ENCODE measurements at places on chromosomes 6 and 20.

DNA sequence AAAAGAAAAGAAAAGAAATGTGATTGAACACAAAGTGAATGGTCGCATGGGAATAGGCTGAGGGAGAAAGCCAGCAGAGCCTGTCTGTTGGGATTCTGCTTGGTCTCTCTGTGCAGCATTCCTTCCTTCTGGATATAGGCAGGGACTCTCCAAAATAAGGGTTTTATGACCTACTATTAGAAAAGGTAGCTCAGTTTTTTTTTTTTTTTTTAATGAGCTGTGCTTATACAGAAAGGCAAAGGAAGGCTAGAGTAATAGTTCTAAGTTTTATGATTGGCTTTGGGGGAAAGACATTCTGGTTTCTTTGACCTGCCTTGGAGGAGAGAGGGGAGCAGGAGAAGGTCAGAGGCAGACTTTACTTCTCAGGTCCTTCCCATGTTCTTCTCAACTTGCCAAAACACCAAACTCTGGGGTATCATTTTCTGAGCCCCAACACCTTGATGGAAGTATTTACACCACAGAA lies 18.8 kb upstream of the IER3 start:
- DNase-seq: no peak

DNA sequence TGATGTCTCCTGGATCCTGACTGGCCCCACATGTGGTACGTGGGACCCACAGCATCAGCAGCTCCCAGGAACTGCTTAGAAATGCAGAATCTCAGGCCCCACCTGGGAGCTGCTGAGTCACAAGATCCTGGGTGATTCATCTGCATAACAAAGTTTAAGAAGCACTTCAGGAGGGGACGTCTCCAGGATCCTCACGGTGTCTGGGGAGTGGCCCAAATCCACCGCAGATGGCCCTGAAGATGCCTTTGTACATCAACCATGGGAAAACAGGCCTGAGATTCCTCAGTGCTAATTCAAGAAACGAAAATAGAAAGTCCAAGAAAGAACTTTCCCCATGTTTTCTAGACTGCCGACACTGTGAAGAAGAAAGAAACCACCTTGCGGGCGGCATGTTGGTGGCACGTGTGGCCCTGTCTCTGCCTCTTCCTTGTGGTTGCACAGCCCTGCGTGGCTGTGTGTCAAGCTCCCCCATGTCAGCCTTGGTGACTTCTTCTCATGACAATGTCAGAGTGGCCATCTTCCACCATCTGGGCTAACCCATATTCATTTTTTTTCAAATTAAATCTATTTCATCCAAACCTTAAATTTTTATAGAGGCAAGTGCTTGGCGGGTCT lies 26.1 kb downstream of the RRBP1 start:
- no peak for DNase-seq

GRCh38 chr6:42118162-42119001 lies 24.0 kb downstream of the C6orf132 start:
- no peak for DNase-seq

DNA sequence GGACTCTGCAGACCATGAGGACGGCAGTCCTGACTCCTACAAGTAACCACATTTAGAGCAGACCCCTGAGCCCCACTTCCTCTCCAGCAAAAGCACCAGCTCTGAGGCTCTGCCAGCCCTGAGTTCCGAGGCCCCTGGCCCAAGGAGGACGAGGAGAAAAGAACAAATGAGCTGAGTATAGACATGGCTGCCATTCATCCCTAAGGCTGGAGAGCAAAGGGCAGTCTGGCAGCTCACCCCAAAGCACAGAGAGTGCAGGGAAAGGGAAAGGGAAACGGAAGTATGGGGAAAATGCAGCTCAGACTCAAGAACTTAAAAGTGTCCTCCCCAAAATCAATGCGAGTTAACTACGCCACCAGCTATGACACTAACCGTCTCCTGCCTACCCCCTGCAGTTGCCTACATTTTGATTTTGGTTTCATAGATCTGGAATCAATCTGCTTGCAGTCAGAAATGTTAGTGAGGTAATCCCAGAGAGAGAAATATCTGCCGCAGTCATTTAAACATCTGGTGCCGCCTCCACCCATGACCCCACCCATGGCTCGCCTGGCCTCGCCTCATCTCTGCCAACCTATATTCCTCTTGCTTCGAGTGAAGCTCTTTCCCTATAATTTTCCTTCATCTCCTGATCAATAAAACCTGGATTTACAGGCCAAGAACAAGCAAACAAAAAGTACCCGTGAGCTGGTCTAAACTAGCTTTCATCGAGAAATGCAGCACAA lies 49.6 kb upstream of the AFDN start:
- DNase-seq: no peak

DNA sequence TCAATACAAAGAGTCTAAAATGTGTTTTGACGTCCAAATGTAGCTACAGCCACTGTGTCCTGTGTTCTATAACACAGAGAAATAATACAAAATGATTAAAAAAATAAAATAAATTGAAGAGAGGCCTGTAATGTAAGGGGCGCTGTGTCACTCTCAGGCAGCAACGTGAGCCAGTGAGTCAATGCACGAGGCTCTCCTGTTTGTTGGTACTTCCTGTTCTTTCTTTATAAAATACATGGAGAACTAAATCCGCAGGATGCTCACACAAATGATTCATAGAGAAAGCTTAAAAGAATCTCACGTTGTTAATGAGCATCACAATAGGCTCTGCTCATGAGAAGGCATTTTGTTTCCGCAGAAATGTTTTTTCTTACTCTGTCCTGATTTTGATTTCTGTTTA lies 635.0 kb upstream of the AGPAT4 start:
- DNase-seq: no peak

DNA sequence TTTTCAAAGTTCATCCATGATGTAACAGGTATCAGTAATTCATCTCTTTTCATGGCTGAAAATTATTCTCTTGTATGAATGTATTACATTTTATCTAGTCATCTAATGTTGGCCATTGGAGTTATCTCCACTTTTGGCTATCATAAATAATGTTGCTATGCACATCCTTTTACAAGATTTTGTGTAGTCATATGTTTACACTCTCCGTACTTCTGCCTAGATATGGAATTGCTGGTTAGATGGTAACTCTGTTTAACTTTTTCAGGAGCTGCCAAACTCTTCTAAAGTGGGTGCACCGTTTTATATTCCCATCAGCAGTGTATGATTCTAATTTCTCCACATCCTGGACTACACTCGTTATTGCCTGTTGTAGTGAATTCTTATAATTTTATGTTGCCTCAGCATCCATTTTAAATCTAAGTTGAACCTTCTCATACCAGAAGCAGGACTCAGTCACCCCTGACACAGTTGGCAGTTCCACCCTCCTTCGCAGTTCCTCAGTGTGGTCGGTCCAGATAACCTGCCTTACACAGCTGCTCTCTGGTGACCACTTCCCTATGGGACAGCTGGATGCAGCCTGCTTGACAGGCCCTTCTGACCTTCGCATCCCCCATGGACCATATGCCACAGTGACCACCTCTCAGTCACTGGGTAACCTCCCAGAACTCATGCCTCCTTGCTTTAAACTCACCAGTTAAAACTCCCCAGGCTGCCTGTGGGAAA lies 33.9 kb downstream of the KIZ start:
- DNase-seq: no peak

DNA sequence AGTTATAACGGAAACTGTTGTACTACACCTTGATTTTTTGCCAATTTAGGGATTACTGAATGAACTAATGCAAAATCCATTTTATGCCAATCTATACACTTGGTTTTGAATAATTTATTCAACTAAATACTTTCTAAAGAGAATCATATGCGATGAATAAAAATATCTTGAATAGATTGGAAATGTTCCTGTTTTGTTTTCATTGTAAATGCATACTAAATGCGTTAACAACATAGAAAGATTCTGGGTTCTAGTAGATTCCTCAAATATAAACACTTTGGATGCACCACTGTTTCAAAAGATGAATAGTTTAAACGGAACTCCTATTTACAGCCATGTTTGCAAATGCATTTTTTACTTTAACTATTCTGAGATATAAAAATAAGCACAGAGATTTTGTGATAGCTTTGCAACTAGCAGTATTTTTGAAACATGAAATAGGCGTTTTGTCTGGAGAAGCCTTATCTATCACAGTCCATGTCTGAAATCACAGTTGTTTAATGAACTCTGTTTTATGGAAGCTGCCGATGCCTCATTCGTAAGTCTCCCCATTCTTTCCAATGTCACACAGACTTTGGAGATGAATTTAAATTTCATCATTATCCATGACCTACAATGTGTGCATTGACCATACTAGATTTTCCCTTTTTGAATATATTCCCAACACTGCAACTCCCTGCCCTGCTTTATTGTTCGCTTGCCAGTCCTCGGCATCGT lies 277.7 kb upstream of the QKI start:
- DNase-seq: no peak

GRCh38 chr6:164763788-164764187 lies 545.6 kb downstream of the C6orf118 start:
- no peak for DNase-seq

- DNase-seq: no peak
These were observed 193.4 kb downstream of the WDR27 start for GRCh38 chr6:169508452-169508851.

- no peak for DNase-seq
These were observed 59.6 kb upstream of the DDR1 start for GRCh38 chr6:30824698-30825097.

- no peak for DNase-seq
These were observed 50.6 kb upstream of the GGTLC1 start for GRCh38 chr20:24039196-24039595.

- DNase-seq: no peak
These were observed 20.1 kb downstream of the FAM50B start for GRCh38 chr6:3869284-3869631.

DNA sequence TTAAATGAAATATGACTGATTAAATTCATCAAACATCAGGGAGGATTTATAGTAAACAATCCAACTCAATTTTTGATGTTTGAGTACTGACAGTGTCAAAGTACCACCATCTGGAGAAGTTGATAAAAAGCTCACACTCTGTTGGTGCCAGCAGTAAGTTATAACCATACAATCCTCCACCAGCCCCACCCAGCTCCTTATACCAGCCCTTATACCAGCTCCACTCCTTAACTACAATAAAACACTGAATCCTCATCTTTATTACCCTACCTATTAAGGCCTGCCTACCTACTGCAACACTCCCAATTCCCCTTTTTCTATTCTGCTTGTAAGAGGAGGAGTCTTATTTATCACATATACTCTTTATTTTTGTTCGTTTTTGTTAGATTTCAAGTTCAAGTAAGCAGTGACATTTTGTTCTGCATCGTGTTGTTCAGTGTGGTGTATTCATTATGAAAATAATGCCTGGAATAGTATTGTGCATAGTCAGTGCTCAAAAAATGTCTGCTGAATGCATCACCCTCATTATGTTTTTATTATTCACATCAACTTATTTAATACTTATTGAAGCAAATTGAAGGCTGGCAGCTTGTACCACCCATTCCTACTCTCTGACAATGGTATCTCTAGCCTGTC lies 954.7 kb upstream of the ADGRB3 start:
- no peak for DNase-seq

DNA sequence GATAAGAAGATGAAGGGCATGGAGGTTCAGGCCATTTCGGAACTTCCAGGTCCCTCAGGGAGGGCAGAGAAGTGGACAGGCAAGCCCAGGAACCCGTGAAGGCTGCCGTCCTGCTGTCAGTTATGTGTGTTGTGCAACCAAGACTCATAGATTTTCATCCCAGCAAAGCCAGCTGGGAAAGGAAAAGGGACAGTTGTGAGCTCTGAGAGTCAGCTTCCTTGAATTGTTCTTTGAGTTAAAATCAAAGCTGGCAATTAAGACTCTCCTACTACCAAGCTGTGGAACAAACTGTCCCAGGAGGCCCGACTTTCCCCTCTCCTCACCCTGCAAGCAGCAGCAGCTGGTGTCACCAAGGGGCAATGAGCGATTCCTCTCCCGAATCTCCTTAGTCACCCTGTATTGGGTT lies 46.3 kb upstream of the IYD start:
- no peak for DNase-seq

GRCh38 chr6:2037237-2037926 lies 208.0 kb downstream of the GMDS start:
- DNase-seq: no peak

DNA sequence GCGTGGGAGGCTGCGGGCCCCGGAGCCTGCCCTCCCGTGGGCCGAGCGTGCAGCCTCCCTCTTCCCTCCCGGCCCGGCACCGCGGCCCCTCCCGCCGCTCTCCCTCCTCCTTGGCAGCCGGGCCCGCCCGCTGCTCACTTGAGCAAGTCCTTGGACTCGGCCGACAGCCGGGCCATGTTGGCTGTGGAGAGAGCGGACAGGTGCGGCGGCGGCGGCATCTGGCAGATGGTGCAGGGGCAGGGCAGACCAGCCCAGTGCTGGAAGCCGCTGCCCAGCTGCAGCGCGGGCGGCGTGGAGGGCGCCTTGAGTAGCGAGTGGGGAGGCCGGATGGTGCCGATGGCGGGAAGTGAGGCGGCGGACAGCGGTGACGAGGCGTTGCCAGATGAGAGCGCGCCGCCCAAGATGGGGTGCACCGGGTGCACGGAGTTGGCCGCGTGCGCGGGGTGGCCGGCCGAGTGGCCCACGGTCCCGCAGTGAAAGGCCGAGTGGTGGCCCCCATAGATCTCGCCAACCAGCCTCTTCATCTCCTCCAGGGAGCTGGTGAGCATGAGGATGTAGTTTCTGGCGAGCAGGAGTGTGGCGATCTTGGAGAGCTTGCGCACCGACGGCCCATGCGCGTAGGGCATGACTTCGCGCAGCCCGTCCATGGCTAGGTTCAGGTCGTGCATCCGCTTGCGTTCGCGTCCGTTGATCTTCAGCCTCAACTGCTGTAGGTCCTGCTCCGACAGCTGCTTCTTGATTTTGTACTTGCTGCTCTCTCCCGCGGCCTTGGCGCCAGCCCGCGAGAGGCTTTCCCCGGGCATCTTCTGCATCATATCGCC lies 766 bp downstream of the OLIG3 start:
- DNase-seq: no peak

- no peak for DNase-seq
These were observed 112.1 kb downstream of the DLL1 start for GRCh38 chr6:170178561-170179477.

GRCh38 chr6:131681585-131681984 lies 19.6 kb downstream of the OR2A4 start:
- DNase-seq: no peak

GRCh38 chr20:41161886-41162285 lies 24.5 kb downstream of the PLCG1 start:
- no peak for DNase-seq

DNA sequence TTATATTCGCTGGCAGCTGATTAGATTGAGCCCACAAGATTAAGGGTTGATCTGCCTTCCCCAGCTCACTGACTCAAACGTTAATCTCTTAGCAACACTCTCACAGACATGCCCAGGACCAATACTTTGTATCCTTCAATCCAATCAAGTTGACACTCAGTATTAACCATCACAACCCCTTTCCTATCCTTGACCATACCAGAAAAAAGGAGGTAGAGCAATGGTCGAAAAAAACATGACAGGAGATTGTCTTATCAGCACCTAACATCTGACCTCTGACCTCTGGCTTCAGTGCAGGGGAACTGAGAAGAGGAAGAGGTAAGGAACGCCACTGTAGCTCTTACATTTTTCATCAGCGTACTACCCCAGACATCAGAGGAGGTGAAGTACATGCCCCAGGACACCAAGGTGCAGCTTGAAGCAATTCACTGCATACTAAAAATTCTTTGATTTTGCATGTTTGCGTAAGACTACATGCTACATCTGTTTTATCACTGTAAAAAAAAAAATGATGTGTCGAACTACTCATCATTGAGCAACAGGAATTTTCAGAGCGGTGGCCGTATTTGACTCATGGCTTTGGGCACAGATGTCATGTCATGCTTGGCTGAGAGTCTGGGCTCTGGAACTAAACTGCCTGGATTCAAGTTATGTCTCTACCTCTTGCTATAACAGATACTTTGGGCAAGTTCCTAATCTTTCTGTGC lies 188.0 kb upstream of the TAB2 start:
- peak; percentile 32 for DNase-seq

GRCh38 chr6:68776354-68776753 lies 141.3 kb downstream of the ADGRB3 start:
- no peak for DNase-seq
